Fibroblast of gingiva (primary cell): ENCODE measurements at places on chromosomes 7 and 10.

GRCh38 chr10:118193642-118194041 lies 146.9 kb upstream of the RAB11FIP2 start:
- DNase-seq, result no peak

DNA sequence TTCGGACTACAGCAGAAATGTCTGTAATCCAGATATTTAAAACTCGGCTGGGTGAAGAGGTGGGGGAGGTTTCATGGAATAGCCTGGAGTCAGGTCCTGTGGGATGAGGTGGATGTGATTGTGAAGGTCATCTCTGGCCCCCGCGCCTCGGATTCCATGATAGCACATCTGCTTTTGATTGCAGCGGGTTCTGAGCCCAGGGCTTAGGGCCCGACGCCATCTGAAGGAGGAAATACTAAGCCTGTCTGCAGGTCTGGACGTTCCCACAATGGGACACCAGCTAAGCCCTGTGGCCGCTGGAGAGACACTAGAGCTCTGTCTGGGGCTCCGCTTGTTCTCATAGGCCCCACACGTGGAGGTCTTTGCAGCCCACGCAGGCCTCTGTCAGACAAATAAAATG lies 328.7 kb downstream of the CXCL12 start:
- no peak for DNase-seq

- no peak for DNase-seq
These were observed 339.3 kb upstream of the POM121L12 start for GRCh38 chr7:52695973-52696595.

GRCh38 chr10:124092860-124093773 lies at the start of gene CHST15:
Gene CHST15, minus strand, starts transcription at chr10:124093598. Its CDS starts 47,386 bp downstream, at chr10:124046212.
- peak; percentile 74 for DNase-seq

- DNase-seq, result no peak
These were observed at the start of gene HOXA11 for GRCh38 chr7:27185013-27185853. Gene HOXA11, minus strand, starts transcription at chr7:27185232. Its CDS starts 88 bp downstream, at chr7:27185144.

DNA sequence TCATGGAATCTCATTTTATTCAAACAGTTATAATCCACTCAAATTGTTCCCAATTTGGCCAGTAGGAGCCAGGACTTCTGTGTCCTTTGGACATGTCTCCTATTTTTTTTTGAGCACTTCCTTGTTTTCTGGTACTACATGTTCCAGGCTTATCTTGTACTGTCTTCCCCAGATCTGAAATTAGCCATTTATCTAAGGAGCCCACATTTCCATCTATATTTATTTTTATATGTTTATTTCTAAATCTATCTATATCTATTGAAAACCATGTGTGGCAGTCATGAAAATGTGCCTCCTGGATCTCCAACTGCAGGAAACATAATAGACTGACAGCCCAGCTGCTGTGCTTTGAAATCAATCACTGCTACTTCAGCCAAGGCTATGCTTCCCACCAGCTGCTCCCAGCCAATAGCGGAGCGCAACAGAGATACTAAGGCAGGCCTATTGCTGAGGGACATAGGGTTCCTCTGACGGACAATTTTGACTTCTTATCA lies 147.1 kb downstream of the LRRC4 start:
- no peak for DNase-seq

GRCh38 chr10:30999070-30999712 lies 32.5 kb downstream of the ZNF438 start:
- peak; percentile 76 for DNase-seq

DNA sequence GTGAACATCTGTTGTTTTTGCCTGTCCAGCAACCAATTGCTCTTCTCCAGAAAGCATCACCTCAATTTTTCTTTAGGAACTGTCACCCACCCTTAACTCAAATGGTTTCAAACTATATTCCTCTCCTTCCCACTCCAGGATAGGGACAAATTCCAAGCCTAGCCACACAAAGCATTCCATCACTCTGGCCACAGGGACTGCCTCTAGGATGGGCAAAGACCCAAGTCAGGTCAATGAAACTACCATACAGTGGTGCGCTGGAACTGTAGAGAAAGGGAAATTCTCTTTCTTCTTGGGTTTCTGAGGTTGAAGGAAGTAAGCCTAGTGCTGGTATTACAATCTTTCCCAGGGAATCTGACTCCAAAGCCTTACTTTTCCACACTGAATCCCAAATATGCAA lies 3.6 kb downstream of the MICU1 start:
- no peak for DNase-seq

DNA sequence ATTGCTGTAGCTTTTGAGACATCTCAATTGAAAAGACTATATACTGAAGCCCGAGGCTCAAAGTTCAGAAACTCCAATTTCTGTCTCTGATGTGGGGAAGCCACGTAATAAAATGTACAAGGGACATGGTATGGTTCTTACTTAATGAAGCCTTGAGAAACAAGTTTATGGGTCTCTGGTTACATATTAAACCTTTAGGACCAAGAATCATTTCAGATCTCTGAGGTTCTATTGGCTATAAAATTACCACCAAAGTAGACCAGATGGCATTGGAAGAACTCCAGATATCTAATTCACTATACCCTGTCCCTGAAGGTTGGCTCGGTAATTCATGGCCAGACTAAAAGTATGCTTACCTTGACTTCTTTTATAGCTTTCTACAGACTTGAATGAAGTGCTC lies 23.7 kb downstream of the STAMBPL1 start:
- DNase-seq, result no peak

DNA sequence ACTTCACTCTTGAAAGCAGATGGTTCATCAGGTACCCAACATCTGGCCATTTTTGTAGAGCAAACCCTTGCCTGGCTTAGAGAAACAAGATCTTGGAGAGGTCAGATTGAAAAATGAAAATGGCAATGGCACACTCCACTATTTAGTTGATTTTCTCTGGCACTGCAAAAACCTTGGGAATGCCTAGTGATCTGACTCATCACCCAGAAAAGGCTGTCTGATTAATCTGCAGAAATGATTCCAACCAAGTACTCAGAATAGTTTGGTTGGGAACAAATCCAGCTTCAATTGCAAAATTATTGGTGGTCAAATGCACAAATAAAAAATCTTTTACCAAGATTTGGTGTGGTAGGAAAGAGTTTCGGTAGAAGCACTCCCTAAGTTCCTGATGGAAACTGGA lies 351.2 kb downstream of the PHTF2 start:
- peak; percentile 83 for DNase-seq
